ENCODE measurements at places on chromosomes 6 and 20.
A peak's percentile ranks its signal among the peaks of the same experiment; 100 is the strongest.

- no peak for DNase-seq
These were observed 133.4 kb upstream of the MYLIP start for GRCh38 chr6:15995493-15995892.

DNA sequence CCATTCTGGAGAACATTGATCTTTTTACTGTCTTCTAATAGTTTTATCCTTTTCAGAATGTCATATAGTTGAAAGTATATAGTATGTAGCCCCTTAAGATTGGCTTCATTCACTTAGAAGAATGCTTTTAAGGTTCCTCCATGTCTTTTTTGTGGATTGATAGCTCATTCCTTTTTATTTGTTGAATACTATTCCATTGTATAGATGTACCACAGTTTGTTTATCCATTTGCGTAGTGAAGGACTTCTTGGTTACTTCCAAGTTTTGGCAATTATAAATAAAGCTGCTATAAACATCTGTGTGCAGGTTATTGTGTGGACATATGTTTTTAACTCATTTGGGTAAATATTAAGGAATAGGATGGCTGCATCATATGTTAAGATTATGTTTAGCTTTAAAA is 27.8 kb downstream of the ABT1 start:
- no peak for DNase-seq

DNA sequence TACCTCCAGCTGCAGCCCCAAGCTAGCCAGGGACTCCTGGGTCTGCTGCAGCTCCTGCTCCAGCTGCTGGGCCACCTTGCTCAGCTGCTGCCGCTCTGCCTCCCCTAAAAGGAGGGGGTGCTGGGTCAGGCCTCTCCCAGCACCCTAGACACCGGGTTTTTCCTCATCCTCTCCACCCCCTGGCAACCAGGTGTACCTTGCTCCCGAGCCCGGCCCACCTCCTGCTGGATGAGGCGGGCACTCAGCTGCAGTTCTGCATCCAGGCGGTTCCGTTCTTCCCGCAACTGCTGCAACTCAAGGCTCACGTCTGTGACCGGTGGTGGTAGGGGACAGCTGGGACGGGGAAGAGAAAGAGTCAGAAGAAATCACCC is 6.1 kb upstream of the PSORS1C2 start:
- DNase-seq: no peak

DNA sequence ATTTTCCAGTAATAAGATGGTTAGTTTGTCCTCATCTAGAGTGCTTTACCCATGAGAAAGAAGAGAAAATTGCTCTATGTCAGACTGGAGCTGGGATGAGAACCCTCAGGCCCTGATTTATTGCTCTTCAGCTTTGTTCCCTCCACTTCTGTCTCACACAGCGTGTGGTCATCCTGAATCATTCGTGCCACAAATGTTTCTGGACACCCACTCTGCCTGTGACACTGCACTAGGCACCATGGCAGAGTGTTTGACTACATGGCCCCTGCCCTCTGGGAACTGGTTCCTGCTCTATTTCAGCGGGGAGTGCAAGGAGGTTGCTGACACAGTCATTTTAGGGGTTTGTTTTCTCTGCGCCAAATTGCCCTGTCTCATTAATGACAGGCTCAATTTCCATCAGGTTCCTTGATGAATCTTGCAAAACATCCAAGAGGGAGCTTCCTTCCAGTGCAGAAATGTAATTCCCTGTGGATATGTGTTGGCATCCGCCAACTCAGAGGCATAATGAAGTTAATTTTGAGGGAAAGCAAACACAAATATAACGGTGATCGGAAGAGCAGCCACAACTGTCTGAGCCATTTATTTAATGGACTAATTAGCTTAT is 207.5 kb downstream of the CLIC5 start:
- DNase-seq: no peak

DNA sequence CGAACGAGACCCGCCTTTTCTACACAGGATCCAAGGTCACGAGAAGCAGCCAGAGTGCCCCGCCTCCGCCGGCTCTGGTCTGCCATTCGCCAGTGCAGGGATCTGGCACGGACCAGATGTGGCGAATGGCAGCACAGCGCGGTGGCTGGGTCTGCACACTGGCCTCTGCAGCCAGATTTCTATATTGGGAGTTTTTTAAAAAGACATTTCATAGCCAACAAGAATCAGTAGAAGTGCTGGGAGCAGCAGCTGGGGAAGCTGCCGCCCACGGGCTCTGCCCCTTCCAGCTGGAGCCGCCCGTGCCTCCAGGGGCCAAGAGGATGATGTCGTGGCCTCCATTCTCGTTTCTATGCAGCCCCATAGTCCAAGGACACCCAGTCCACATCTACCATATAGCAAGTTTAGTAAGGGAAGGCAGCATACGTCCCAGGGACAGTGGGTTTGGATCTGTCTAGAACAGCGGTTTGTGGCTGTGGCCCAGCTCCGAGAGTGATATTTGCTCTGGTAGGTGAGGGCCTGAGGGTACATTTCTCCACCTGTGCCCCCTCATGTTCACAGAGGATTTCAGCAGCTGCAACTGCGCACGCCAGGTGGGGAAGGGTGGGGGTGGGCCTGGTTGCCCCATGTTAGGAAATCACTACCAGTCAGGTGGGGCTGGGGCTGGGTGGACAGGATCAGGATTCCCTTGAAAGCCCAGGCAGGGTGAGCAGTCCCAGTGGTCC is 333.7 kb downstream of the ZFAND3 start:
- DNase-seq: no peak

DNA sequence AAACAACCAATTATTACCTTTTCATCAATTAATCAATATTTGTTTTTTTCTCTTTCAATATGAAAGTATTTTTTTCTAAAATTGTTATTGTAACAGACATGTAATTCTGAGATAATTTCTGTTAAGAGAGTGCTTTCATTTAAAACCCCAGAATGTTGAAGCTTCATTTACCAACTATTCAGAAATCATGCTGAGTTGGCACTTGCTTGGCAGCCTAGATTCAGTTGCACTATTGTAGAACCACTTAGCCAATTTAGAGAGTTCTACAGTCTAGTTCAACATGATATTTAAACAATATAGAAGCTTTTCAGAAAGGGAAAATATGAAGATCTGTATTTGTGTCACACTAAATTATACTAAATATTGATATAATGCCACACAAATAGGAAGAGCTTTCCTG is 56.1 kb upstream of the NKAIN2 start:
- no peak for DNase-seq

GRCh38 chr6:102356170-102356569 is 962.7 kb downstream of the GRIK2 start:
- no peak for DNase-seq

DNA sequence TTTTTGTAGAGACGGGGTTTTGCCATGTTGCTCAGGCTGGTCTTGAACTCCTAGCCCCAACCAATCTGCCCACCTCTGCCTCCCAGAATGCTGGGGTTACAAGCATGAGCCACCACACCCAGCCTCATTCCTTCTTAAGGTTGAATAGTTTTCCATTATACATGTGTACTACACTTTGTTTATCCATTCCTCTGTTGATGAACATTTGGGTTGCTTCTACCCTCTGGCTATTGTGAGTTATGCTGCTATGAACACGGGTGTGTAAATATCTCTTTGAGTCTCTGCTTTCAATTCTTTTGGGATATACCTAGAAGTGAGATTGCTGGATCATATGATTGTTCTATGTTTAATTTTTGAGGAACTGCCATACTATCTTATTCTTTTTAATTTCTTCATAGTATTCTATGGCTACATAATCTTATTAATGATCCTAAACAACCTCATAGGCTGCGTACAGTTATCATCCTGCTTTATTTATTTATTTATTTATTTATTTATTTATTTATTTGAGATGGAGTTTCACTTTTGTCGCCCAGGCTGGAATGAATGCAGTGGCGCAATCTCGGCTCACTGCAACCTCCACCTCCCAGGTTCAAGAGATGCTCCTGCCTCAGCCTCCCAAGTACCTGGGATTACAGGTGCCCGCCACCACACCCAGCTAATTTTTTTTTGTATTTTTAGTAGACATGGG is 49.2 kb upstream of the TLDC2 start:
- DNase-seq: no peak

GRCh38 chr6:18976091-18976490 is 588.9 kb downstream of the RNF144B start:
- DNase-seq: no peak

DNA sequence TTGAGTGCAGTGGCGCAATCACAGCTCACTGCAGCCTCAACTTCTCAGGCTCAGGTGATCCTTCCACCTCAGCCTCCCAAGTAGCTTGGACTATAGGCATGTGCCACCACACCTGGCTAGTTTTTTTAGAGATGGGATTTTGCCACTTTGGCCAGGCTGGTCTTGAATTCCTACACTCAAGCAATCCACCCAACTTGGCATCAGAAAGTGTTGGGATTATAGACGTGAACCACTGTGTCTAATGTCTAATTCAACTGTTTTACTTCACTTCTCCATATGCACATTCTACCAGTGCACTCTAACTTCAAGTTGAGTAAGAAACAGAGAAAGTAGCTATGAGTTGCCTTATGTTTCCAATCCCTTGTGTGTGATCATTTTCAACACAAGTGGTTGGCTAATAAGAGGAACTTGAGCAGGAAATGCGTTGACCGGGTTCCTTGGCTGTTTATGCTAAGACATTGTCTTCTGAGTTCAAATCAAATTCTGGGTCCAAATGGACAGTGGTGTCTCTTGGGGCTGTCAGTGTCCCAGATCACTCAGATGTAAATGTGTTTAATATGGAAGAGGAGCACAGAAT is 23.9 kb downstream of the ZNF337 start:
- no peak for DNase-seq

- no peak for DNase-seq
These were observed 151.7 kb downstream of the THBS2 start for GRCh38 chr6:169101981-169102380.

DNA sequence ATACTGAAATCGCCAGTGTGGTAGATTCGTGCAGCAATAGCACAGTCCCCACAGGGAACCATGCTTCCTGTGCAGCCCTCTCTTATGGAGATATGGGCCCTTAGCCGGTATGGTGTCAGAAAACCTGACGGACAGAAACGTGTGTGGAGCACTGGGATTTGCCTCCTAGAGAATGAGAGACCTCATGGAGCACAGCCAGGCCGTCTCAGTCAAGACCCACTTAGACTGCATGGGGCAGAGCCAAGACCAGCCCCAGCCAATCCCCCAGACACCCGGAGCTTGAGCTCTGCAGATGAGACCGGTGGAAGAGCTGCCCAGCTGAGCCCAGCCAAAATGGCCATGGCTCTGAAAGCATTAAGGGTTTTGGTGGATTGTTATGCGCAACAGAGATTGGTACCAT is 163.7 kb downstream of the DLL1 start:
- DNase-seq: no peak

DNA sequence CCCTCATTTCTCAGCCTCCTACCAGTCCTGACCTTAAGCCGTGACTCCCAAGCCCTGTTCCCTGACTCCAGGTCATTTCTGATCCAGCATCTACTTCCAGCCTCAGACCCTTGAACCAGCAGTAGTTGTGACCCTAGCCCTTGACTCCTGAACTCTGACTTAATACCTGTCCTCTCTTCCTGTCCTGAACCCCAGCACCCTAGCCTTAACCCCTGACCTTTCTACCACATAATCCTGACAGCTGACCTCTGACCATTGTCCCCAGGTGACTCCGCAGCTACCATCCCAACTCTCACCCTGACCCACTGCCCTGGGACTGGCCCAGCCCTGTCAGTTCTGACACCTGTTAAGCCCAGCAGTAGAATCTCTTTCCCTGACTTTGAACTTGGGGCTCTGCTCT is 42.1 kb downstream of the MYH7B start:
- no peak for DNase-seq

DNA sequence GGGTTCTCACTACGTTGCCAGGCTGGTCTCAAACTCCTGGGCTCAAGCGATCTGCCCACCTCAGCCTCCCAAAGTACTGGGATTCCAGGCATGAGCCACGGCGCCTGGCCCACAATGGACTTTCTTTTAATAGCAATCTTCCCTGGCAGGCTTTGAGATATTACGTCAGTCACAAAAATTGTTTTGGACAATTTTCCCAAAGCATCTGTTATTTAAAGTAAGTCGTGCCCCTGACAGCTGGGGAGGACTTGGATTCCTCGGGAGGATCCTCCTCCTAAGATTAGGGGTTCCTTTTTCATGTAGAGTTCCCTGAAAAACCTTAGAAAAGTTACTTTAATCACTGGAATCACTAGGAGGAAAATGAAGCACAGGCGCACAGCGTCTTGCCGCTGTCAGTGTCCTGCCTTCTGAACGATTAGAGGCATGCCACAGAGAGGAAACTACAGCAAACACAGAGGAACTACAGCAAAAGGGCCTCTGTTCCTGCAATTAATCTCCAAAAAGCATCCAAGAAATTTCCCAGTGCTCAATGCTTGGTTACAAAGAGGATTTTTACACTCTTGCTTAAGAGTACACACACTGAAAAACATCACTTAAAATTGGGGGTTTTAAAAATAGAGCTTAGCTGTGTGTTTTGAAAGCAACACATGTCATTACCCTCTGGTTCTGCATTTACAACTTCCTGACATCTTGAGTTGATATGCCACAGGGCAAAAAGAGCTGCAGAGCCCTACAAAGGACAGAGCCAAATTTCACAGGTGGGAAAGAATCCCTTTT is 4.5 kb downstream of the ACSS1 start:
- no peak for DNase-seq

- no peak for DNase-seq
These were observed 250.9 kb downstream of the ANKRD60 start for GRCh38 chr20:57977569-57977968.

DNA sequence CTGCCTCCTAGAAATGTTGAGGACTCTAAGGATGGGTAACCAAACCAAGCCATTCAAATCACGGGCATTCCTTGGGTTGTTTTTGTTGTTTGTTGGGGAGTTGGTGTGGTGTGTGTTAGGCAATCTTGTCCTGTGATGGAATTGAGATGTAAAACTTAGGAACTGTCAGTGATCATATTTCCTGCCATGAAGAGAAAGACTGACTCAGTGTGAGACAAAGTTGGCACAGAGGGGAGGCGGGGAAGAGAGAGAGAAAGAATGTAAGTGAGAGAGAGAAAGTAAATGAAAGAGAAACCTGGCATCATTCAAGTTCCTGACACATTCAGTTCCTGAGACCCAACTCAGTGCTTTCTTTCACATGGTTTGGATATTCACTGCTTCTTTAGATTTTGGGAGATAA is 21.6 kb upstream of the FBXO30 start:
- DNase-seq: no peak

DNA sequence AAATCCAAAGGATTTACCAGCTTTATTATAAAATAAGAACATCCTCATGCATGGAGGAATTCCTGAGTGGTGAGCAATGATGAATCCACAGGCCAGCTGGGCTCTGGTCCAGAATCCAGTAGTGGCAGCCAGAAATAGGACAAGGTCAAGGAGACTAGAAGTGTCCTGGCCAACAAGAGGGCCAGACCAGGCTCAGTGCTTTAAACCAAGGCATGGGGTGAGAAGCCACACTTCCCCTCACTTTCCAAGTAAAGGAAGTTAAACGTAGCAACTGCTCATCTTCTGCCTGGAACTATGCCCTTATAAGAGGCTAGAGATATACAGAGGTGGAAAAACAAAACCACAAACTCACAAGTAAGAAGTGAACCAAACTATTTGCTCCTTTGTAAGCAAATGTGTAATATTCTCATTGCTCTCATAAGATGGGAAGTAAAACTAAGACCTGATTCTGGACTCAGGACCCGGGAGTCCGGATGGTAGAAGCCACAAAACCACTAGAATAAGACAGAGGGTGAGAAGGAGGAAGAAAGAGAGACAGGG is 253.2 kb downstream of the UST start:
- DNase-seq: peak; percentile 29

Measured in omental fat pad (tissue), 4 donors.